ENCODE measurements at places on chromosomes 13 and 19.

GRCh38 chr19:10730932-10731331 is 13.1 kb downstream of the DNM2 start:
- no peak for DNase-seq

GRCh38 chr13:52849291-52850071 is 1.0 kb upstream of the PCDH8 start:
- DNase-seq, result no peak

GRCh38 chr13:110249326-110249725 is 57.6 kb downstream of the COL4A1 start:
- no peak for DNase-seq

GRCh38 chr19:18278521-18279265 is 2.7 kb downstream of the JUND start:
- no peak for DNase-seq

- no peak for DNase-seq
Measured at GRCh38 chr19:29539670-29540069, 13.9 kb downstream of the VSTM2B start.

GRCh38 chr13:86020351-86021002 is 221.3 kb upstream of the SLITRK6 start:
- DNase-seq, result no peak

- DNase-seq, result no peak
Measured at GRCh38 chr13:45500492-45501174, 35.9 kb downstream of the COG3 start.

- DNase-seq, result no peak
Measured at GRCh38 chr19:19470579-19470978, 44.8 kb downstream of the TSSK6 start.

DNA sequence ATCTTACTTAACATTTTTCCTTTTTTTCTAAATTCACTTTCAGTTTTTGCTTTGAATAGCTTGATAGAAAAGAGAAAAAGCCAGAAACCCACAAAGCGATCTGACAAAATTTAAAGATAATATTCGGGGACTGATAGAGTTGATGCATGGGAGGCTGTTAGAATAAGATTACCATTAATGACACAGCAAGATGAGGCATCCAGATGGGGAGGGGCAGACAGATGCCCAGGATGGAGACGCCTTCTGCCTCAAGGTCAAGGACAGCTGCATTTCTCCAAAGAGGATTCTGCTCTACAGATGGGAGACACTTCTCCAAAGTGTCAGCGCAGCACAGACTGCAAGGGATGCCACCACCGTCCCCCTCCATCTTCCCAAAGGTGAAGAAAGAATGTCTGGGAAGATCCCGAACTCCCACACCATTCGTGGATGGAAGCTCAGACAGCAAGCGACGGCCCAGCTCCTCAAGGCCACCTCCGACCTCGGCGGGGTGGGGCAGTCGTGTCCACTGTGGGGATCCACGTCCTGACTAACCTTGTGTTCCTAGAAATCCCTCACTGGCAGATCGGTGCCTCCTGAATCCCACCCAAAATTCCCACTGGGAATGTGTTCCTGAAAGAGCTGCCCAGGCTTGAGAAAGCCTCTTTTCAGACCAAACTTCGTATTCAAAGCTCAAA is 32.9 kb downstream of the NAXD start:
- DNase-seq, result no peak

DNA sequence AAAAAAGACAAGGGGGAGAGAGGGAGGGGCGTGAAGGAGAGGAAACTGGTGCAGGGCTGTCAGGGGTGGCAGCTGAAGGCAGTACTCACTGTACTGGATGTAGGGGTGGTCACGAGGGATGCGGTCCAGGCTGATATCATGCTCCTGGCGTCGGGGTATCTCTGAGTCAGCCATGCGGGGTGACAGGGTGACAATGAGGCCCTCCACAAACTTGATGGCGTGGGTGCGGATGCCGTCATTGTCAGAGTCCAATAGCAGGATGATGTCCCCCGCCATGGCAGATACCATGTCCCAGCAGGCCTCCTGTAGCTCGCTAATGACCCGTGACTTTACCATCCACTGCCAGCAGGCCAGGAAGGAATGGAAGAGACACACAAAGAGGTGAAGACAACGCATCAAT is 15.3 kb downstream of the SYMPK start:
- DNase-seq, result no peak

- DNase-seq, result no peak
Measured at GRCh38 chr13:28320884-28321574, 173.9 kb downstream of the FLT1 start.

DNA sequence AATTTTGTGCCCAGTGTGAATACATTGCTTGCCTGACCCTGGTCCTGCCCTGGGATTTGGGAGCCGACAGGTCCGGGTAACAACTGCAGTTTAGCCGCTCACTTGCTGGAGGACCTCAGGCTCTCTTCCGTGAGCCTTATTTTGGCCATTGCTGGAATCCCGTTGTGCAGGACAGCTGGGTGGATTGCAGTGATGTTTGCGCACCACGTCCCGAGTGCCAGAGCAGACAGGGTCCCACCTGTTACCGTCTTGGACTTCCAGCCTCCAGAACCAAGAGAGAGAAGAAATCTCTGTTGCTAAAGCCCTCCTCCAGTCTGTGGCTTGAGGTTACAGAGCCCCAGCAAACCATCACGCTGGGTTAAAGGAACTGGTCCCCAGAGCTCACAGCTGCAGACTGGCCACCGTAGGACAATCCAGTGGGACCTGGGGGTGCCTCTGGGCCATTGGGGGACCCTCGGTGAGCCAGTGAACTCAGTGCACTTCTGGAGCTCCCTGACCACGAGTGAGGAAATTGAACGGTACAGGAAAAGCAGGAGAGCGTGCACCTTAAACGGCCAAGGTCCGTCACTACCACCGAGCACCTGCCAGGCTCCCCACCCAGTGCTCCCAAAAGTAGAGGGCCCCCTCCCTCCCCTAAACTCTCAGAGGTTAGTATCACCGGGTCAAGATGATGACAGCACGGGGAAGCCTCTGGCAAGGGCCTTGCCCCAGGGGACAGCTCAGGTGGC is 92.9 kb downstream of the GNG7 start:
- DNase-seq, result no peak

DNA sequence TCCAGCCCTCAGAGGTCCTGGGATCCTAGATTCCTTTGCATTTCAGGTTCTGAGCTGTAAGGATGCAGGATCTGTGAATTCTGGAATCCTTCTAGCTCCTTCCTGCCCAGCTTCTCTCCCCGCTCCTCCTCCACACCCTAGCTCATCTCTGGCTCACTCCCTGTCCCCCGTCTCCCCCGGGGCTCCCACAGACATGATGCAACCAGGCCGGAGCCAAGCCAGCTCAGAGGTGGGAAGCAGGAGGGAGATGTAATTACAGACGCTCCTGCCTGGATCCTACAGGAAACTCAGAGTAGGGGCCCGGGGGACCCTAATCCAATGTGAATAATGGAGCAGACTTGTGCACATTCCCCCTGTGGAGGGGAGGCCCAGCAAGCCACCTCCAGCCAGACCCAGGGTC is 4.5 kb downstream of the GNG8 start:
- DNase-seq, result no peak

DNA sequence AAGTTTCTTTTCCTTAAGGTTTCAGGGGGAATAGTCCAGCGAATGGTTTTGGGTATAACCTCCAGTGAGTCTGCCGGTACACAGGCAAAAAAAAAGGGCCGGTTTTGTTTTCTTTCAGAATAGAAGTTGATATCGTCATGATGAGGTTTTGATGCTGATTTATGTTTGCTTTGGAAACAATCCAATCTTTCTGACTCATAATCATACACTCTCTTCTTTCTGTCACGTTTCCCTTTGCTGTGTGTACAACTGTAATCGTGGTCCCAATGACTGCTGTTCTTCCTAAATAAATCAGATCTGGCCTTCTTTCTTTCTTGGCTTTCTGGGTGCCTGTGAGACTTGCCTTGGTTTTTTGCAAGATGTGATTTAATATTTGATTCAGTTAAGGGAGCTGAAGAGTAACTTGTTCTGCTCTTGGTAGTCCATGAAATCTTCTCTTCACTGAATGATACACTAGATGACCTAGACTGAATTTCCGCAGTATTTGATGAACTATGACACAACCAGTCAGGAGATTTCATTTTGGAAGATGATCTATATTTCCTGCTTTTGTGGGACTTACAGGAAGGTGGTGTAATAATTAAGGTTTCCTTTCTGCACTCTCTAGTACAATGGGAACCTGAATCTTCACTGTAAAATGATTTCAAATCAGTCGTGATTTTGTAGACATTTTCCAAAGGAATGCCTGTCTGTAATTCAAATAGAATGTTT is 34.9 kb upstream of the METTL21C start:
- DNase-seq, result no peak

DNA sequence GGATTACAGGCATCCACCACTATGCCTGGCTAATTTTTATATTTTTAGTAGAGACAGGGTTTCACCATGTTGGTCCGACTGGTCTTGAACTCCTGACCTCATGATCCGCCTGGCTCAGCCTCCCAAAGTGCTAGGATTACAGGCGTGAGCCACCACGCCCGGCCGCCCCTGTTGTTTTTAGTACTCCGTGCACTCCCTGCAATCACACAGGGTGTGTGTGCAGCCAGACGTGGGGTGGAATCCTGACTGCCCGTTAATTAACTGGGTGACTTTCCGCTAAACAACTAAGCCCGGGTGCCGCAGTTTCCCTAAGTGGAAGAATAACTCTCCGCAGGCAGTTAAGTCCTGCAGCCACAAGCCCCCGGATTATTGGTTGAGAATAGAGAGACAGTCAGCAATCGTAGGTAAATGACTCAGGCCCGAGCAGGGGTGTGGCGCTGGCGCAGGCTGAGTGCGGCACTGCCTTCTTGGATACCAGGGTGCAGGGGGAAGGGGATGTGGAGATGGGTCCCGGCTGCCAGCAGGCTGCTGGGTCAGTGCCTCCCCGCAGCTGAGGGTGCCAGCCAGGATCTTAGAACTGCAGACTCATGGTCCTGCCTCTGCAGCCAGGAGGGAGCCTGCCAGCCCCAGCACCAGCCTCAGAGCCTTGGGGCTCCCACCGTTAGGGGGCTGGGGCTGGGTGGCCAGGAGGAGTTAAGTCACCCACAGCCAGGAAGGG is 6.1 kb upstream of the FXYD3 start:
- DNase-seq, result no peak
